OCI-M1 (cell line): ENCODE measurements at places on chromosomes 12 and 14.

DNA sequence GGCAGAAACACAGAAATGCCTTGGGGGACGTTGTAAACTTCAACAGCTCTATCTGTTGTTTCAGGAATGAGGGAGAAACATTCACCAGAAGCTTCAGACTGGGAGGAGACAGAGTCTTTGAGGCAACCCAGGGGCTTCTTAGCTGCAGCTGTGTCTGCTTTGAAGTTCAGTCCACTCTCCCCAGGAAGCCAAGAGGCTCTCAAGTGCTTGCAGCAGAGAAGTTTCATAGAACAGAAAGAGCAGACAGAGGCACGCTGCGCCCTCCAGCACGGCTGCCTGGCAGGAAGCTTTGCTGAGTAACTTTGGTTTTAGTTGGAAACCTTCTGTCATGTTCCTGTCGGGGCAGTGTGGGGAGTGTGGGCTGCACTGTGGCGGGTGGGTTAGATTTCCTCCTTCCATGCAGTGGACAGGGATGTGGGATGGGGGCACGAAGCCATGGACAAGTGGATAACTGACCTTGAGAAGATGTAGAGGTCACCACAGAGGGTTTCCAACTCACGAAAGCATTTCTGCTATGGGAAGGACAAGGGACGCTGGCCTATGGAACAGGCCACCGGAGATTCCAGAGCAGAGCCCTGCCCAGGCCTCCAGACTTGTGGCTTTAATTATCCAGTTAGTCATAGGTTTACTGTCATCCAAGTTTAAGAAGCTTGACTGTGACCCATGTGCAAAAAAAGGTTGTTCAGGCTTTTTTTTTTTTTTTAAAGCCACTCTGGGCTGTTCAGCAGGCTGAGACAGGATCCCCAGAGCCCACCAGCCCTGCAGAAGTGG, 107.7 kb downstream of the ARF6 start:
- DNase-seq: peak; percentile 5

GRCh38 chr12:88591343-88591742, 11.1 kb upstream of the KITLG start:
- no peak for DNase-seq

- no peak for DNase-seq
Measured at GRCh38 chr14:88975926-88976325, 151.5 kb downstream of the TTC8 start.

GRCh38 chr14:89032086-89032649, 207.7 kb downstream of the TTC8 start:
- no peak for DNase-seq

GRCh38 chr14:96252323-96252998, 3.5 kb upstream of the BDKRB1 start:
- no peak for DNase-seq

DNA sequence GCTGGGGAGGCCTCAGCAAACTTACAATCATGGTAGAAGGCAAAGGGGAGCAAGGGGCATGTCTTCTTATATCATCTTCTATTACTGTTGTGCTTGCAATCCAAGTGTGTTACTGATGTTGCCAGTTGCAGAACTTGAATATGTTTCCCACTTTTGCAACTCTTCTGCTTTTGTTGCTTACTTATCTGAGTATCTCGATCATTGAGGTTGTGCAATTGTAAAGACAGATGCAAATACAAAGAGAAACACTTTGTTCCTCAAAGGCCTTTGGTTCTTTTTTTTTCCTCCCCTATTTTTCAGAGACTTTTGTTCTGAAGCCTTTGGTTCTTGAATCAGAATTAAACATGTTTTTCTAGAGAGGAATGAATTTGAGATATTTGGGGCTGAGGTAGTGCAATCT, 3.7 kb upstream of the COX8C start:
- peak; percentile 52 for DNase-seq

- no peak for DNase-seq
Measured at GRCh38 chr12:4121506-4122020, 152.0 kb upstream of the CCND2 start.

DNA sequence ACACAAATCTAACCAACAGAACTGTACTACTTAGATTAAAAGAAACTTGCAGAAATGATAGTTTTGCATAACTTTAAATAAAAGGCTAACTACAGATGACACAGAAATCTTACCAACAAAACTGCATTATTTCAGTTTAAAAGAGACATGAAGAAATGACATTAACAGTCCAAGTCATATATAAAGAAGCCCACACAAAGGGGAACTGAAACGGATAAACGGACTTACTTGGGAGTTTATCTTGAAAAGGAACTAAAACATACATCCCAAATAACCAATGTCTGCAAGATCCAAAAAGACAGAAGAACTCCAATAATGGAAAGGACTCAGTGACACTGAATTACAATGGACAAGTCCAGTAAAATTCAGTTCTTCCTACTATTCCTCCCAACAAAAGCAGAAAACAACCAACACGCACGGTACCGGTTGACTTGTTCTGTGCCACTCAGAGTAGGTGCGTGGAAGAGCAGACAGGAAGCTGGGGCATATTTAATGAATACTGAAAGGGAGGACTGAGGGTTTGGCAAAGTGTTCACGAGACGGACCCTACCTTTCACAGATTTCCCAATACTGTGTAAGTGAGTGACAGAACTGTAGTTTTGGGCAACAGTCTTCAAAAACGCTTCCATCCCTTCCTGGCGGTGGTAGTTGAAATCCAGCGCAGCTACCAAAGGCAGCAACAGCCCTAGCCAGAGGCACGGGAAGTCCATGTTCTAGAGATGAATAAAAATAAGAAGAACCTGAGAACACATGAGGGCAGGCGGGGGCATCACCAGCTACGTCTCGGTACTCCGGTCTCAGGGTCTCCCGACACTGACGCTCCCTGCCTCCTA, 627 bp downstream of the CPM start:
- no peak for DNase-seq

- DNase-seq: no peak
Measured at GRCh38 chr12:39368096-39368495, 74.8 kb downstream of the KIF21A start.

GRCh38 chr12:15808250-15808649, 19.1 kb upstream of the EPS8 start:
- DNase-seq: no peak

GRCh38 chr12:40105265-40105514, 691 bp downstream of the SLC2A13 start:
- no peak for DNase-seq

GRCh38 chr14:94009767-94010166, 12.7 kb downstream of the CCDC197 start:
- DNase-seq: no peak

DNA sequence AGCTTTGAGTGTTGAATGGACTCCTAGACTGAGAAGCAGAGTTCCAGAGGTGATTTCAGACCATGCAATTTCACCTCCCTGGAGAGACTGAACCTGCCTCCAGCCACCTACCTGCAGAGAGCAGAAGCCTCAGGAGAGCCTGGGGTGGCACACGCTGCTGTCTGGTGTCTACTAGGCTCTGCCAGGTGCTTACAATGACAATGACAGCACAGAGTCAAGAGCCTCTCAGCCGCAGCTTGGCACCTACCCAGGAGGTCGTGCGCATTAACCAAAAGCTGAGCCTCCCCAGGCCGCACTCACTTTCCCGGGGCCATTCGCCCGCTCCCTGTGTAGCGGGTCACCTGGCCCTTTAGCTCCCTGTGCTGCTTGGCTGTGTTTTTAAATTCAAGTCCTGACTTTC, 63.2 kb downstream of the TESC start:
- no peak for DNase-seq

DNA sequence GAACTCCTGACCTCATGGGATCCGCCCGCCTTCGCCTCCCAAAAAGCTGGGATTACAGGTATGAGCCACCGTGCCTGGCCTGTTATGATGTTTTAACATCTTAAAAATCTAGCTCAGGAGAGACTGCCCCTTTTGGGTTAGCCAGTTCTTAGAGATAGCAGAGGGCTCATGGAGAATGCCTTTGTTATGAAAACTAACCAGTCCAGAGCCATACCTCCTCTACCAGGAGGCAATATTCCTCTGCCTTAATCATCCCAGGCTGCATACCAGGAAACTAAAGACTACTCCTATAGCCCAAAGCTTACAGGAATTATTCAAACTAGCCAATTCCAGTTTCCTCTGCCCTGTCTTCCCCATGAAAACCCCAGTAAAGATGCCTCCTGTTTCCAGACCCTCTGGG, 96.0 kb upstream of the MDM1 start:
- no peak for DNase-seq

DNA sequence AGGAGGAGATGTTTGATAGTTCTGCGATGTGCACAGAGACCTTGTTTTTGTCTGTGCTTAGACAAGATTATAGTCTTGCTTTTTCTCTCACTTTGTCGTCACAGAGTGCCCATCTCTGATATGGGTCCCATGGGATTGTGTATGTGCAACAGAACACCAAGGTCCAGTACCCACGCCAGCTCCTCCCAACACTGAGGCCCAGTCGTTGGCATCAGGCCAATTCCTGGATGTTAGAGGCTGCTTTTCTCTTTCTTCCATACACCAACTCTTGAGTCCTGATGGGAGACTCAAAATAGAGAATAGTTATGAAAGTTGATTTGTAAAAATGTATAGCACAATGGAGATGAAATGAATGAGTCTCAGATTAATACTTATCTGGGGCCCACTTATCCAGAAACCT, 22.7 kb upstream of the PRMT8 start:
- no peak for DNase-seq

DNA sequence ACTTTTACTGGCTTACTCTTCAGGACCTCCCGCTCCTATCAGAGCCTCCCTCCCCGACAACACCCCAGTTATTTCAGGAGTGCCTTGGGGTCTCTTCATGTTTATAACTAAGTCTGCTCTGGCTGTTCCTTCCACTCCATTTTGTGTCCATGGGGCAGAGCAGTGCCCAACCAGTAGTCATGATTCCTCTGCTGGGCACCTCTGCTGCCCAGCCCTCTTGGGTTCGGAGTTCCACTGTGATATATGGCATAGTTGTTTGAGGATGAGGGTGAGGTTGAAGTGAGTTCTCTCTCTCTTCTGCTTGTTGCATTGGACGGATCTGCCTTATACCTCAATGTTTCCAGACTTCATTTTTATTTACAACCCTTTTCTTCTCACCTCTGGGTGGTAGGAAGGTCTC, 17.4 kb downstream of the NR1H4 start:
- DNase-seq: no peak

DNA sequence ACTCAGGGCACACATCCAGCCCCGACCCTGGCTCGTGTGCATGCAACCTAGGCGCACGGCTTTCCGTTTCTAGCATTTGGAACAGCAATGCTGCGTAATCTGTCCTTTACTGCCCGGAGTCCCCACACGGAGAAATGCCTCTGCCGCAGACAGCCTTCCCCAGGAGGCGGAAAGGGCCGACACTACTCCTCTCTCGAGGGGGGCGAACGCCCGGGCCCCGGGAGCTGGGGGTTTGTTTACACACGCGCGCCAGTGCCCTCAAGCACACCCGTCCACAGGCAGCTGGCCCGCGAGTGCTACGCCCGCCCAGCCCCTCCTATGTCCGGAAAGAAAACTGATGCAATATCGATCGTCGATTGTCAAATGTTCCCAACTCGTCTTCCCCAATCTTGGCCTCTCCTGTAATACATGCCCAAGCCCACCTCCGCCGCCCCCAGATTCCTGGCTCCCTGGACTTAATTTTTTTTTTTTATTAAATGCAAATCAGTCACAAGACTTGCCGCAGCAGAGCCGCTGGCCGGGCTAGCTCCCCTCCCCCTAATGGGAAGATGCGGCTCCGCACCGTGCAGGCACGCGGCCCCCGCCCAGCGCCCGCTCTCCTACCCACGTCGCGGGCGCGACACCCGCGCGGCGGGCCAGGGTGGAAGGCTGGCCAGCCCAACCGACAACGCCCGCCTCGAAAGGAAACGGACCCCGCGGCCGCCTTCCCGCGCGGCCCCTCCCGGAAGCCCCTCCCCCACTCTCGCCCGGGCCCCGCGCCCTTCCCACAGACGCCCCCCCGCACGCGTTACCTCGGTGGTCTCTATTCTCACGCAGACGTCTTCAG, 642 bp downstream of the SLC38A2 start:
- peak; percentile 76 for DNase-seq

- DNase-seq: no peak
Measured at GRCh38 chr12:111339321-111339938, 29.5 kb downstream of the PHETA1 start.

DNA sequence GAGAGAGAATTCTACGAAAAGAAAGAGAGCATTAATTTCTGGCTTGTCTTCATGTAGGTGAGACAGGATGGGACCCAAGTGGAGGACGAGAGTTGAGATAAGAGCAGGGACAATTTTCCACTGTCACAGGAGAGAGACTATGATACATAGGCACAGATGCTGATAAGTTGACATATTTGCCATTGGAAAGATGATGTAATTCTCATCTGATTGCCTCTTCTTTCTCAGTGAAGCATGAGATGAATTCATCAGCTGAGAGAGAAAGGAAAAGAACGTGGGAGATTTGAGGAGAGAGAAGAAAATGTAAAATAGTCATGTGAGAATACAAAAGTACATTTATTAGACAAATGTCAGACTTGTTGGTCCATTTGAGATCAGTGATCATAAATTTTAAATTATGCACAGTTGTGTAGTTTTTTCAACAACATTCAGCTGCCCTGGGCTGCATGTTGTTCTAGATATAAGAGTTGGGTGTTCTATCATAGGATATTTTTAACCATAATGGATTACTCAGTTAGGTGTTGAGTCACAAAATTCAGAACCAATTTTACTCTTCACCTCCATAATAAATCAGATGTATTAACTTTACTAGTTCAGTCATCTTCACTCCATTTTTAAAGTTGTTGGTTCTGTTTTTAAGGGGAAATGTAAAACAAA, 222.9 kb downstream of the DPY19L2 start:
- no peak for DNase-seq

DNA sequence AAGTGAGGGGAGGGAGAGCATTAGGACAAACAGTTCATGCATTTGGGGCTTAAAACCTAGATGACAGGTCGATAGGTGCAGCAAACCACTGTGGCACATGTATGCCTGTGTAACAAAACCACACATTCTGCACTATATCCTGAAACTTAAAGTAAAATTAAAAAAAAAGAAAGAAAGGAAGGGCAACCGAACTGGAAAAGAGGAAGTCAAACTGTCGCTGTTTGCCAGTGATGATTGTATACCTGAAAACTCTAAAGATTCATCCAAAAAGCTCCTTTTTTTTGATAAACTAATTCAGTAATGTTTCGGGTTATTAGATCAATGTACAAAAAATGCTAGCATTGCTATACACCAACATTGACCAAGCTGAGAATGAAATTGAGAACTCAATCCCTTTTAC, 259.0 kb upstream of the ALG10 start:
- DNase-seq: no peak

GRCh38 chr12:122097927-122098756, 19.6 kb downstream of the MLXIP start:
- peak; percentile 93 for DNase-seq

- no peak for DNase-seq
Measured at GRCh38 chr12:46907791-46908190, 82.0 kb upstream of the SLC38A4 start.

GRCh38 chr12:42336286-42336685, 10.3 kb downstream of the PPHLN1 start:
- DNase-seq: no peak

- DNase-seq: no peak
Measured at GRCh38 chr14:26398616-26399015, 199.2 kb downstream of the NOVA1 start.
